ENCODE measurements at places on chromosomes 7 and 10.

GRCh38 chr7:155729847-155730246 lies 82.4 kb downstream of the SHH start:
- no peak for DNase-seq

DNA sequence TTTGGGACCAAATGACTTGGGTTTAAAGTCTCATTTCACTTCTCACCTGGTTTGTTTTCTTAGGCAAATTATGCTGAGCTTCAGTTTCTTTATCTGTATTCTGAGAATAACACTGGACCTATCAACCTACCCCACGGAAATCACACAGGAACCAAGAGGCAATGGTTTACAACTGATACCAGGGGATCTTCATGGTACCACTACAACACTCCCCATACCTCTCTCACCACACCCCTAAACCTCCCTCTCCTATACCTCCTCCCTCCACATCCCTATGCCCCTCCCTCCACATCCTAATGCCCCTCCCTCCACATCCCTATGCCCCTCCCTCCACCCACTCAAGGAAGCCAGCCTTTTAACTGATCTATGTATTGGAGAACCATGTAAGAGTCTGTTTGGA lies 9.9 kb downstream of the FAM204A start:
- DNase-seq = no peak

DNA sequence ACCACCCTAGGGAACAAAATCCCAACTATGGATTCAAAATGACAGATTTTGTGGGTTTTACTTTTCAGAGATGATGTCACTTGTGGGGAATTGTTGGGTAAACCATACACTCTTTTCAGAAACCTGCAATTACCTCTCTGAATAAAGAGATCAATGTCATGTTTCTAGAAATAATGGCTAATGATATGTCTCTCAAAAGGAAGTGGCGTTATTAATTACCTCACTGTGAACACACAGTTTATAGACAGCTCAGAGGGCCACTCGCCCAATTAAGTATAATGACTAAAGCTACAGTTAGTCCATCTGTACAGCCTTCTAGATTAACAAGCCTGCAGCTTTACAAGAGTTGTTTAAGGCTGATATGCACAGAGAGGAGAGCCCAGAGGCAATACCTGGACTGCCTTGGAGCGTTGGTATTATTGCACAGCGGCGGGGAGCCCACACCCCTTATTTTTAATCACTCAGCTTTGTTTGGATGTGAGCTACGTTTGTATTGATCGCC lies 79.5 kb downstream of the RAB11FIP2 start:
- no peak for DNase-seq

GRCh38 chr7:113953553-113953952 lies 34.7 kb upstream of the PPP1R3A start:
- no peak for DNase-seq

GRCh38 chr10:23826421-23826820 lies 382.5 kb upstream of the KIAA1217 start:
- peak; percentile 88 for DNase-seq

- DNase-seq = no peak
Observed at GRCh38 chr10:124892031-124892430, 49.9 kb upstream of the ZRANB1 start.

GRCh38 chr10:31188792-31189406 lies 130.1 kb upstream of the ZEB1 start:
- no peak for DNase-seq

DNA sequence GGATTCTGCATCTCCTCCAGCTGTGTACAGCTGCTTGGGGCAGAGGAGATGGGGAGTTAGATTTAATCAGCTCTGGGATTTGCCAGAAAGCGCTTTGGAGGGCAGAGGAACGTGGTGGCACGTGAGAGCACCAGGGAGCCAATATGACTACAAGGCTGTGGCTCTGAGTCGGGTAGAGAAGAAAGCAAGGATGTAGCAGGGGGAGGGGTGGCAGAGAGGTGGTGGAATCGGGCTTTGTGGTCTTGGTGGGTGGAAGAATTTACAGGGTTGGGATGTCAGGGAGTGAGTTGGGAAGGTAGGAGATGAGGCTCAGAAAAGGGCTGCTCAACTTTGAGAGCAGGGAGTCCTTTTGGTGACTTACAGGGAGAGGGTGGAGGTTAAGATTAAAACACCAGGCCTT lies 113.6 kb downstream of the CCNY start:
- DNase-seq = no peak

GRCh38 chr10:73734028-73734720 lies 10.0 kb upstream of the SEC24C start:
- DNase-seq = no peak

- DNase-seq = no peak
Observed at GRCh38 chr10:130615457-130615856, 479.3 kb downstream of the GLRX3 start.

- no peak for DNase-seq
Observed at GRCh38 chr10:127035827-127036226, 130.6 kb downstream of the DOCK1 start.

All from Kasumi-1 (cell line).